ENCODE measurements at places on chromosomes 6 and 20. TPM values are rescaled to one million over a fixed set of nuclear protein-coding genes. Genes with fewer than 3 reads are reported as not detected.

The LST1 gene
- 5.1 TPM for total RNA-seq

The HLA-DRA gene
- 1,241 TPM for total RNA-seq

GRCh38 chr6:92942549-92942948, 476.8 kb downstream of the EPHA7 start:
- H3K4me3 ChIP-seq: no peak overlapping the region
- DNase-seq: no peak
- no peaks in the 10 kb centered on the region for H3K27me3 ChIP-seq

- H3K27me3 ChIP-seq: no peaks in the 10 kb centered on the region
- no peak for DNase-seq
- H3K4me1 ChIP-seq: no peaks in the 10 kb centered on the region
- H3K27ac ChIP-seq: no peak overlapping the region
- no peak overlapping the region for H3K4me3 ChIP-seq
Measured at GRCh38 chr20:37984018-37984785, 49.1 kb downstream of the TTI1 start.

DNA sequence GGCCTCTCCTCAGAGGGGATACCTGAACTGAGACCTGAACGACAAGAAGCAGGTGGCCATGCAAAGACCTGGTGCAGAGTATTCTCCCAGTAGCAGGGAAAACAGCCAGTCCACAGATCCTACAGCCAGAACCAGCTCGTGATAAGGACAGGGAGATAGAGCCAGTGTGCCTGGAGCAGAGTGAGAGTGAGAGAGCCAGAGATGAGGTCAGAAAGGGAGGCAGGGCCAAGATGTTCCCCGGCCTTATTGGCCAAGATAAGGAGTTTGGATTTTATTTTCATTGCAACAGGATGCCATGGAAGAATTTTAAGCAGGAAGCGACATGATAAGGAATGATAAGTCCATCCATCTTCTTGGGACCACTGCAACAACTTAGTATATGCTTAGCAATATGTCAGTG, 111.8 kb downstream of the UBE3D start:
- H3K36me3 ChIP-seq: no peaks in the 10 kb centered on the region
- peak overlapping the region; percentile 90 for H3K27ac ChIP-seq
- no peak overlapping the region for H3K4me3 ChIP-seq
- peaks cover 37% of the 10 kb centered on the region for H3K4me1 ChIP-seq
- DNase-seq: no peak
- H3K27me3 ChIP-seq: no peaks in the 10 kb centered on the region

Measured in Karpas-422 (cell line).